Activated effector memory CD4-positive, alpha-beta T cell treated with Interleukin-2 at 50 U/mL for 16 hours (primary cell): ENCODE measurements at places on chromosomes 5 and 9.

DNA sequence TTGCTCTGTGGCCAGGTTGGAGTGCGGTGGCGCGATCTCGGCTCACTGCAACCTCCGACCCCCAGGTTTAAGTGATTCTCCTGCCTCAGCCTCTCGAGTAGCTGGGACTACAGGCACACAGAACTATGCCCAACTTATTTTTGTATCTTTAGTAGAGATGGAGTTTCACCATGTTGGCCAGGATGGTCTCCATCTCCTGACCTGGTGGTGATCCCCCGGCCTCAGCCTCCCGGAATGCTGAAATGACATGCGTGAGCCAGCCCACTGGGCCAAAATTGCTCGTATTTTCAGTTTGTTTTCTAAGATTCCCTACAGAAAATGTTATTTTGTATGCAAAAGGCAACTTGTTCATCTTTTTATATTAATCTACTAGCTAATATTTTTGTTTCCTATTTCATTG is 782.6 kb downstream of the TLE1 start:
- no peak for DNase-seq

DNA sequence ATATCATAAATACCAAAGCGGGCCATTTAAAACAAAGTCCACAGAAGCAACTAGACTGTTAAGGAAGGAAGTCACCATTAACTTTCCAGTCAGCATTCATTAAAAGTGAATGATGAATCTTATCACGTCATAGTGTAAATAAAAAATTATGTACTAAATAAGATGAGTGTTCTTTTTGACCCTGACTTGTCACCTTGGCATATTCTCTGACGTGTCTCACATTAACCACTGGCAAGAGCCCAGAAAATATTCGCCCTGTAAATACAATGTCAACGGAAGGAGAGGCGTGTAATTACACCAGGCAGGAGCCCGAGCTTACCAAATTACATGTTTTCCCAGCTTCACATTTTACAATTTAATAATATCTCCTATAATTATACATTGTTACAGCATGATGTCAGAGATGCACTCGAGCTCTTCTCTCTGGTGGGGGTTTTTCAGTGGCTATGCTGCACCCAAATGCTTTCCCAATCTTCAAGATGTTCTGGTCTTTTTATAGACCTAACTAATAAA is 29.3 kb upstream of the UBE2QL1 start:
- no peak for DNase-seq

GRCh38 chr5:83834306-83834705 is 113.7 kb upstream of the HAPLN1 start:
- no peak for DNase-seq

DNA sequence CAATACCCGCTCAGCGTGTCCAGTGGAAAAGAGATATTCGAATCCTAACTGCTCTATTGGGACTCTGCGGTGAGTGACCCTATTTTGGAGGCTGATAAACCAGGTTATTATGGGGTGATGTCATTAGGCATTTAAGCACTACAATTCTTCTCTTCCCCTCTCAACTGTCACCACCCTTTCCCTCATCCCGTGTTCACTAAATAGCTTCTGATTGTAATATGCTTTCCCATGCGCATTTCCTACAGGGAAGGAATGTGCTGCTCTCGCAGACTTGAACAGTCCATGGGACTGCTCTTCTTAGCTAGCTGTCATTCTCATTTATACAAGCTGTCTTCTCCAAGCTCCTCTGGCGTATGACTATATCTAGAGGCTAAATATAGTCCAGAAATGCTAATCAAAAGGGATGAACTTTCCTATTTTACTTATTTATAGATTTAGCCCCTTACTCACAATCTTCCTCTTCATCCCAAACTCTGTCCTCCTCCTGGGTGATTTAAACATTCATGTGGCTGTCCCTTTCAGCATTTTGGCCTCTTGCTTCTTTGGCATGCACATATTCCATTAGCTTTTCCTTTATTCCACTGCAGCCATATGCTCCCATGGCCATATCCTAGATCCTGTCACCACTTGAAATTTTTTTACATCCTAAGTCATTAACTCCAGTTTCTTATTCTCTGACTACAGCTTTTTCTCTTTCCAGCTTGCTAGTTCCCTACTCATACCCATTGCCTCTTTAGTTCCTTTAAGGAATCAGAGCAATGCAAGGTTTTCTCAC is 39.6 kb upstream of the CSNK1G3 start:
- no peak for DNase-seq

GRCh38 chr5:150352244-150353031 is 5.1 kb upstream of the TCOF1 start:
- no peak for DNase-seq

- DNase-seq: no peak
Observed at GRCh38 chr5:65020492-65020891, 251.8 kb downstream of the CWC27 start.
